ENCODE measurements at places on chromosomes 11 and 22. TPM values are rescaled to one million over a fixed set of nuclear protein-coding genes. Genes with fewer than 3 reads are reported as not detected.

DNA sequence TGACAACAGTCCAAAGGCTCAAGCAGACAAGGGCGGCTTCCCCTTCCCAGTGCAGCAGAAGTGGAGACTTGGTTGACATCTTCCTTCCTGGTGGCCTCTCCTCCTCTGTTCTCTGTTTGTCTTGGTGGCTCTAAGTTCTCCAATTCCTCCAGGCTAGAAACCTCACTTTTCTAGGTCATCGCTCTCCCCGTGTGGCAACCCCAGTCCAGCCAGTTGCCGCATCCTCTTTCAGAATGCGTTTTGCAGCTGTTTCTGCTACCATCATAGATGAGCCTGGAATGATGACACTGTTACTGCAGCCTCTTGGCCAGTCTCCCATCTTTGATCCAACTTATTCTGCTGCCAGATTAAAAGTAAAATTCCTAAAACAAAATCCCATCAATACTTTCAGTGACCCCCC is 201.5 kb downstream of the TRIM29 start:
- H3K4me3 ChIP-seq: no peak overlapping the region
- no peak overlapping the region for H3K27ac ChIP-seq
- H3K4me1 ChIP-seq: peaks cover 31% of the 10 kb centered on the region
- DNase-seq: peak; percentile 54
- H3K27me3 ChIP-seq: no peaks in the 10 kb centered on the region
- no peaks in the 10 kb centered on the region for H3K36me3 ChIP-seq

The NAV2 gene
- 63.8 TPM for polyA plus RNA-seq

The P2RY6 gene
- 1.5 TPM for polyA plus RNA-seq

DNA sequence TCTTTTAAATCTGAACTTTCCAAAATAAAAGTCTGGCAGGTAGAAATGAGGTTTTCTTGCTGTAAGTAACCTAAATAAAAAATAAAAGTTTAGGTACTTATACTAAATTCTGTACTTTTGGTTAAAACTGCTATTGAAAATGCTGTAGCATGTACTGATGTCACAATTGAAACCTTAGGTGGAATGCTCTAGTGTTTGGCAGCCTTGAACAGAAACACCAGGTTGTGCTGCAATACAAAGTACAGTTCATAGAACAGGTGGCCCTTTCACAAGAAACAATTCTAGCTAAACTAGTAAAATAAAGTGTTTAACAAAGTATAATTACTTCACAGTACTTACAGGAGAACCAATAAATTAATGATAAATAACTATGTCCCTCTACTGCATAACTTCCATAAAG is 25.1 kb downstream of the NPAT start:
- H3K36me3 ChIP-seq: peaks cover 9% of the 10 kb centered on the region
- DNase-seq: no peak
- no peaks in the 10 kb centered on the region for H3K4me1 ChIP-seq
- H3K4me3 ChIP-seq: no peak overlapping the region
- H3K27ac ChIP-seq: no peak overlapping the region

The MS4A1 gene
- 1.6 TPM for polyA plus RNA-seq

- H3K4me3 ChIP-seq: no peak overlapping the region
- H3K27ac ChIP-seq: no peak overlapping the region
- no peak for DNase-seq
- peaks cover 13% of the 10 kb centered on the region for H3K4me1 ChIP-seq
- no peaks in the 10 kb centered on the region for H3K36me3 ChIP-seq
These were observed 20.1 kb upstream of the TMPRSS4 start for GRCh38 chr11:118056806-118057205.

The KDM4E gene
- polyA plus RNA-seq: 0.11 TPM

Measured in muscle of leg (tissue), 16 donors.